Effector CD8-positive, alpha-beta T cell (primary cell): ENCODE measurements at places on chromosomes 2 and 18.

- DNase-seq = no peak
These were observed 13.7 kb downstream of the CALCRL start for GRCh38 chr2:187434342-187434785.

- DNase-seq = no peak
These were observed 4.2 kb upstream of the ITGA6 start for GRCh38 chr2:172423160-172423559.

DNA sequence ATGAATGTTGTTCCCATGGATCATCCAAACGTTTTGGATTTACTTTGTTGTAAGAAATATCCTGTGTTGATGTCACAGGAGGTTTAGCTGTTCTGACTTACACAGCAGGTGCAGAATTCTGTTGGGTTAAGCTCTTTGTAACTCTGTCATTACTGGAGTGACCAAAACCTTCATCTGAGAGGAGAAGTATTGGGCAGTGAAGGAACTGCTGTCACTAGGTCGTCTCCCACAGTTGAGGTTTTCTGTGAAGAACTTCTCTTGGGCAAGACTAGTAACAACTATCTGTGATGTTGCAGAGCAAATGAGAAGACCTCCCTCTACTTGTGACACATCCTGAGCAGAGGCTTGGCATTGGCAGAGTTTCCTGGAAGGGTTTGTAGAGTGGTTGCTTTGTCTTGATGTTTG lies 2.9 kb downstream of the SPTBN1 start:
- DNase-seq = no peak

DNA sequence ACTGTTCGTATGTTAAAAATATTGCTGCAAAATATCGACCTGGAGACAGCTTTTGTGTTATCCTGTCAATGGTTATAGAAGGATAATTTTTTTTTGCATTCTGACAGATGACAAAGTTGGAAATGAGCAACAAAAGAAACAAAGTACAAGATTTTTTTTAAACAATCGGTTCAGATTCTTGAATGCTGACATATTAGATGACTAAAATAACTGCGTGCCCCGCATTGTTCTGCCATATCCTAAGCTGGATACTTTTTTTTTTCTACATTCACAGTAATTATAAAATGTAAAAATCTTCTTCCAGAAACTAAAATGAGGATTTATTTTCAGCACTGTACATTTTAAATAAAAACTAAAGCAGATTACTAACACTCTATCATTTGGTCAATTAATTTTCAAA lies 67.1 kb downstream of the ABCG8 start:
- DNase-seq = no peak

DNA sequence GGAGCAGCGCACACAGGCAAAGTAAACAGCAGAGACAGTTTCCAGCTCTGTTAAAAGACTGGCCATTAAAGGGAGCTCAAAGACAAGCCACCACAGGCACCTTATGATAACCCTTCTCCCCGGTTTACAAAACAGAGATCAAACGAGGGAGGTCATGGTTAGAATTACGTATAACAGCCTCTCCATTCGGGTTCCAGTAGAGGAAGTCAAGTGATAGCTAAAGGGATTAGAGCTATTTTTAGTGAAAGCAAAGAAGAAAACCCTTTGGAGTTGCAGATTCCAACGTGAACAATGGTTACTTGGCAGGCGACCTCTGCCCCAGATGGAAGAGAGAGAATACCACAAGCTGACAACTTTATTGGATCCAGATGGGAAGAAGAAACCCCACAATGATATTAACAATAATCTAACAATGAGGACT lies 31.2 kb upstream of the EDAR start:
- no peak for DNase-seq

- DNase-seq = no peak
These were observed 11.2 kb downstream of the ACVR1 start for GRCh38 chr2:157864857-157865430.

DNA sequence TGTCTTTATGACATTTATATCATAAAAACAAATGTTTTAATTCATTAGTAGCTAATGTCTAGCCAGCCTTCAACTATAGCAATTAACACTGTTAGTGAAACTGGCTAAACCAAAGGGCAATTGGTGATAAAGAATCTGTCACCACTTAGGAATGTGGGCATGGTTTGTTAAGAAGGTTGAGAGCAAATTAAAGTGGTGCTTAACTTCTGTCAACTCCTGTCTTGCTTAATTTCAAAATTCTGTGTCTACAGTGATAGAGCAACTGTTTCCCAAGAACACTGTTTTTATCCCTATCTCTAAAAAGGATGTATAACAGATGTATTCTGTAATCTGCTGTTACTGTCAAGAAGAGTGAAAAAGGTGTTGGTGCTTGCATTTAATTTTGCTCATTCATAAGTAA lies 36.5 kb downstream of the CFAP36 start:
- no peak for DNase-seq

GRCh38 chr2:104102615-104103014 lies 751.3 kb upstream of the POU3F3 start:
- DNase-seq = no peak

DNA sequence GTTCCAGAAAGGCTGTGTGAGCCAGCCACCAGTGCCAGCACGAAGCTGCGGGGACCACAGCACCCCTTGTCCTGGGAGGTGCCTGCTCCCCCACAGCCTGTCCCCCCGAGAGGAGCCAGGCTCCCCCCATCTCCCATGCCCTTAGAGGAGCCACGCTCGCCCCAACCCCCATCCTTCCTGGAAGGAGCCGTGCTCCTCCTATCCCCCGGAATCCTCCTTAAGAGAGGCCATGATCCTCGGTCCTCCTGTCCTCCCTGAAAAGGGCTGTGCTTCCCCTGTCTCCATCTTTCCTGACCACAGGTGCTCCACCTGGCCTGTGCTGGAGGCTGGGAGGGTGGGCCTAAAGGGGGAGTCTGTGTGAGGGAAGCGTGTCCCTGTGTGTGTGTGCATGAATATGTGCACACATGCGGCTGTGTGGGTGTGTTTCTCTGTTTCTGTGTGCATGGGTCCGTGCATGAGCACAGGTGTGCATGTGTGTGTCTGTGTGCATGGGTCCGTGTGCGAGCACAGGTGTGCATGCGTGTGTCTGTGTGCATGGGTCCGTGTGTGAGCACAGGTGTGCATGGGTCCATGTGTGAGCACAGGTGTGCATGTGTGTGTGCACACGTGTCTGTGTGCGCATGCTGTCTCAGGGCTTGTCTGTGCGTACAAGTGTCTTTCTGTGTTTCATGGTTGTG lies 80.3 kb downstream of the RTP5 start:
- no peak for DNase-seq

DNA sequence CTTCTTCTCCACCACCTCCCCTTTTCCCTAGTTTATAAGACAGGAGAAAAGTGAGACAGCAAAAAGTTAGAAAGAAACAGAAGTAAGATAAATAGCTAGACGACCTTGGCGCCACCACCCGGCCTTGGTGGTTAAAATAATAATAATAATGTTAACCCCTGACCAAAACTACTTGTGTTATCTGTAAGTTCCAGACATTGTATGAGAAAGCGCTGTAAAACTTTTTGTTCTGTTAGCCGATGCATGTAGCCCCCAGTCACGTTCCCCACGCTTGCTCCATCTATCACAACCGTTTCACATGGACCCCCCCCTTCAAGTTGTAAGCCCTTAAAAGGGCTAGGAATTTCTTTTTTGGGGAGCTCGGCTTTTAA lies 1.5 kb upstream of the BUB1 start:
- DNase-seq = no peak

GRCh38 chr2:229164545-229165249 lies 106.4 kb downstream of the PID1 start:
- no peak for DNase-seq

DNA sequence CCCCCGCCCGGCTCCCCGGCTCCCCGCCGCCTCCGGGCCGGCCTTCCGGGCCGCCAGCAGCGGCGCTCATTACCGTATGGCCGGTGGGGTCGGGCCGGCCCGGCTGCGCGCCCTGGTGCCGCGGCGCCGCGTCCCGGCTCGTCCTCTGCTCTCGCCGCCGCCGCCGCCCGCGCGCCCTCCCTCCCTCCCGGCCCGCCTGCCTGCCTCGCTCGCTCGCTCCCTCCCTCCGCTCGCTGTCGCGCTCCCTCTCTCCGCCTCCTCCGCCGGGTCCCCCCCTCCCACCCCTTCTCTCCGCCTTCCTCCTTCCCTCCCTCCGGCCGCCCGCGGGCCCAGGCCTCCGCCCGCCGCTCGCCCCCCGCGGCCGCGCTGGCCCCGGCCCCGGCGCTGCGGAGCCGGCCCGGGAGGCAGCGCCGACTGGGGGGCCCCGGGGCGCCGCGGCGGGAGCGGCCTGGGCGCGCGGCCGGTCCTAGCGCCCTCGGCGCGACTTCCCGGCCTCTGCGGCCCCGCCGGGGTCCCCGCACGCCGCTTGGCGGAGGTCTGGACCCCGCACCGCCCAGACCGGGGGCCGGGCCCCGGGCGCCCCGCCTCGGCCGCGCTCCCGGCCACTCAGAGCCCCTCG lies at the start of gene DNMT3A:
TSS of gene DNMT3A (minus strand) at position 173 of the 619 bp plus-strand sequence. CDS start 27,941 bp downstream, outside the sequence.
- DNase-seq = peak; percentile 20

- no peak for DNase-seq
These were observed 255.4 kb upstream of the SKOR2 start for GRCh38 chr18:47506897-47507296.

- no peak for DNase-seq
These were observed 4.7 kb downstream of the CTDP1 start for GRCh38 chr18:79684283-79684631.

DNA sequence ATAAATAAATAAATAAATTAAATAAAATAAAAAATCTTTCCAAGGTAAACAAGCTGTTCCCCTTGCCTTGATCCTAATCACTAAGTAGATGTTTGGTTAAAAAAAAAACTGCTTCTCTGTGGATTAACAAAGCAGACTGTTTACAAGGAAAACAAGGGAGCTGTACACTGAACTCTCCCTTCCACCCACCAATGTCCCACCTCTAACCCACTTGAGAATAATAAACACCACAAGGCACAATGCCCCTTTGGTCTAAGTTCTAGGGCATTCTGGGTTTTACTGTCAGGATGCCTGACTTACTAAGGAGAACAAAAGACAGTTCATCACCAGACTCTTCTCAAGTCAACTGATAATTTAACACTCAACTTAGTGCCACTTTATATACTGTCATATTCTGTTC lies 83.5 kb downstream of the NCKAP1 start:
- no peak for DNase-seq

DNA sequence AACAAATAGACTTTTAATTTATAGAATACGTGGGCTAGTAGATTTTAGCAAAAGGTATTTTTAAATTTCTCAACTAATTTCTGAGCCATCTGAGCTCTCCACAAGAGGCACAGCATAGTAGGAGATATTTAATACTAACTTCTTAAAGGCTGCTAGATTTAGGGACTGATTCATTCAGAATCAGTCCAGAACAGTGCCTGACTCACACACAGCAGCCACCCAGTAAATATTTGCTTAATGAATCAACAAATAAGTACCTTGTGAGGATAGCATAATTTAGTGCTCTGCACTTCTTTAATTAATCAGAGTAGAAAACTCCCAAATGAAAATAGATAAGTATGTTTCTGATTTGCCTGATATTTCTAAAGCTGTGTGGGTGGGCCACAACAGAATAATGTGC lies 35.6 kb upstream of the SYT4 start:
- no peak for DNase-seq

GRCh38 chr2:234596696-234597575 lies 100.1 kb upstream of the ARL4C start:
- DNase-seq = no peak

DNA sequence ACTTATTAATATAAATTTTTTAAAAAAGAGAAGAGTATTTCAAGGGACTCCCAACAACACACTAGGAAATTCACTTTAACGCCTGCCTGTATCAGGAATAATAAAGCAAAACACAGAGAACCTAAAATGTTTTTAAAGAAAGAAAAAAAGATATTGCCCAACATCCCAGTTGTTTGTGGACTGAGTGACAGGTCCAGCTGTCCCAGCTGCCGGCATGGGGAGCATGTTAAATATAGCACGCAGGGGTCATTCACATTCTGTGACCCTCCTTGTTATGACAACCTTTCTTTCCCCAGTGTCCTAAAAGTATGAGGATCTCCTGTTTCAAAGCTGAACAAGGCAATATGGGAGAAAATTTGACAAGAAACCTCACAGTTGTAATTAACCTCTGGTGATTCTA lies 4.4 kb downstream of the KLHL41 start:
- DNase-seq = no peak

GRCh38 chr2:178056345-178056744 lies 16.2 kb downstream of the PDE11A start:
- DNase-seq = no peak

DNA sequence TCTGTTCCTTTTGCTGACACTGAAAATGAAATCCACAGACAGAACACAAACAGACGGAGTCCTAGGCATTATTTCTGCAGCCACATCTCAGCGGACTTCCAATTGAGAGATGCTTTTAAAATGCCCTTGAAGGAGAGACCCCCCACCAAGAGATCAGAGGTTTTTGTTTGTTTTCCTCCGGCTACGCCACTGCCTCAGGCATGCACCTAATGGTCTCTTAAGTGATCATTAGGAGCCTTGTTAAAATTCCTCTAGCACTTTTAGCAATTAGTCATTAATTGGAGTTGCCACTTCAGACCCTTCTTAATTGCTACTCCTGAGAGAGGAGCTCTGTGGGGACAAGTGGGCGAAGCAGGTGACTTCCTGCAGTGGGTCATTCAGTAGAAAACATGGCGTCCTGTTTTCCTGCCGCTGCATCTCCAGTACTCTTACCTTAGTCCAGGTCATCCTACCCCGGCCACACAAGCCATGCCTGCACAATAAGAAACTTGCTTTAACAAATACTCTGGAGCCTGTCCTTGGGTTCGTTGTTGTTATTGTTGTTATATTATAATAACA lies 257.7 kb upstream of the CHAC2 start:
- no peak for DNase-seq

DNA sequence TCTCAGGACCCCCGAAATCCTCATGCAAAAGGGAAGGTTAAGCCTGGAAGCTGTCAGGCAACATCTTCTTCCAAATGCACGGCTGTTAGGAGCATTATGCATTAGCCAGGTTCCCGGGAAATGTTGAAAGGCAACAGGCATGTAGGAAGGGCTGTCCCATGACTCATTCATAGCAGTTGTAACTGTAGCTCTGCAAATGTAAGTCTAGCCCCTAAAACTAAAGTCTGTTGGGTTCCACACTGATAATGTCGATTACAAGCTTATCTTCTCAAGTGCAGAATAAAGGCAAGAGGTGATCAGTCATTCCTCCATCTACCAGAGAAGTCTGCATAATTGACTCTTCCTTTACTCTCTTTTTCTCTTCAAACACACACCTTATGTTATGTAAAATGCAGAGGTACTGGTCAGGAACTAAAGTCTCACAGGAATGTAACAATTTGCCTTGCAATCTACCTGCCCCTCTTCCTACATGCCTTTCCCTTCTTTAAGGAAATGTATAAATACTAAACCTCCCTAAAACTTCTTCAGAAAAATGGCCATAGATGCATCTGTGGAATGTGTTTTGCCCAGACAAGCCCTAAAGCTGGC lies 99.8 kb downstream of the AKAIN1 start:
- DNase-seq = no peak

DNA sequence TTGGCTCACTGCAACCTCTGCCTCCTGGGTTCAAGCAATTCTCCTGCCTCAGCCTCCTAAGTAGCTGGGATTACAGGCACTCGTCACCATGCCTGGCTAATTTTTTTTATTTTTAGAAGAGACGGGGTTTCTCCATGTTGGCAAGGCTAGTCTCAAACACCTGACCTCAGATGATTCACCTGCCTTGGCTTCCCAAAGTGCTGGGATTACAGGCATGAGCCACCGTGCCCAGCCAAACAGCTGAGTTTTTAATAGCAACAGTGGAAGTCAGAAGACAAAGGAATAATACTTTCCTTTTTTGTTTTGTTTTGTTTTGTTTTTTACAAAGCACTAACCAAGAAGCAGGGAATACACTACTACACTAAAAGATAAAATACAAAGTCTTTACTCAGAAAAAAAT lies 16.9 kb downstream of the GPR75 start:
- no peak for DNase-seq
